Inflammatory macrophage (primary cell): ENCODE measurements at places on chromosomes 2 and 18.
A peak's percentile ranks its signal among the peaks of the same experiment; 100 is the strongest.

- DNase-seq = no peak
Measured at GRCh38 chr2:170148161-170148560, 29.8 kb upstream of the MYO3B start.

- DNase-seq = no peak
Measured at GRCh38 chr2:99346218-99346617, 9.0 kb downstream of the EIF5B start.

DNA sequence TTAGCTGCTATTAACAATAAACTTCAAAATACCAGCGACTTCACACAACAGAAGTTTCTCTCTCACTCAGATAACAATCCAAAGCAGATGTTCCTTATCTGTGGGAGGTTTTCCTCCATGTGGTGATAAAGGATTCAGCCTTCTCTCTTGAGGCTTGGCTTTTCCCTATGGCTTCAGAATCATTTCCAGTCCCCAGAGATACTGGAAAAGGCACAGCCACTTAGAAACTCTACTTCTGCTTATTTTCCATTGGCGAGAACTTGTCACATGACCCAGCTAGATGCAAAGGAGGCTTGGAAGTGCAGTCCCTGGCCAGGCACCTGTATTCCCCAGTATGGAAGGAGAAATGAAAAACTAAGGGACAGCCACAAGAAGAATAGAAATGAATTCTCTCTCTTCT, 344.8 kb downstream of the MTX2 start:
- DNase-seq = no peak

- no peak for DNase-seq
Measured at GRCh38 chr2:217857624-217858506, 144.9 kb downstream of the TNS1 start.

GRCh38 chr2:29226375-29226774, 111.2 kb downstream of the CLIP4 start:
- DNase-seq = no peak

DNA sequence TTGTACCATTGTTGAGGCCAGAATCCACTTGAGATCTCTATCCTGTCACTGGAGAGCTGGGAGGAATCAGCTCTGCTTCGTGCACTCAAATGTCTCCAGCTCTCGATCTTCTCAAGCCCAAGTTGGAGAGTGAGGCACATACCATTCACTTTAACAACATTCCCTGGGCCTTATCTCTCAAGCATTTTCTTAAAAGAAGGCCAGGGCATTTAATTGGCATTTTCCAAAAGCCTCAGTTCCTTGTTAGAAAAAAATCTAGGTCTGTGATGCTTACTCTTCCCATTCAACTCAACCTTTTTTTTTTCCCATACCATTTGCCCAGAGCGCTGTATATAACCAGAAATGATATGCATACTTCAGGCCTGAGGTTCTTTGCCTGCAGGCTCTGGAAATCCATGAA, 10.1 kb downstream of the QPCT start:
- DNase-seq = no peak

DNA sequence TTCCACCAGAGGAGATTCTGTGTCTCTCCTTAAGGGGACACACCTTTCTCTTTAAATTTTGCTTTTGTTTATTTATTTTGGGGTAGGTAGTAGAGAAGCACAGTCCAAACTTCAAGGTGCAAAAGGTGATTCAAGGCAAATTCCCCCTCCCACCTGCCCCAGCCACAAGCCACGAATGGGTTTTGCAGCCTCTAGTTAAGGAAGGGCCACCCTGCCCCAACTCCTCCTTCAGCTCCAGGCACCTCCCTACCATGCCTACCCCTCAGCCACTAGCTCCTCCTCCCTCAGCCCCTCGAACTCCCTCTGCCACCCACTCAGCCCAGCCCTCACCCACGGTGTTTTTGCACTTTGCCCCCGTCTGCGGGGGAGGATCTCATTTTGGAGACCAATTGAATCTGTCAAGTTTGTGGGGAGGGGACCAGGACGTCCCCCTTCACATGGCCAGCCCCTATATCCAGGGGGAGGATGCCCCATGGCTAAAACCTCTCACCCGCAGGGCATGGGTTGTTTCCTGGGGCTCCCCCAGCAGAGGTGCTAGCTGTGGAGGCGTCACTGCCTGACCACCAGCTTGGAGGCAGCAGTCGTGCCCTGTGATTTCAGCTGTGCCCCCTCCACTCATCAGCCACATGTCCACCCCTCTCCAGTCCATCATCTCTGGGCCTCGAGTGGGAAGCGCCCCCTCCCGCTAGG, 4.5 kb downstream of the HAAO start:
- no peak for DNase-seq

- no peak for DNase-seq
Measured at GRCh38 chr2:227671170-227671905, 4.7 kb downstream of the SCYGR5 start.

- no peak for DNase-seq
Measured at GRCh38 chr2:215137741-215138340, 585 bp downstream of the ABCA12 start.

DNA sequence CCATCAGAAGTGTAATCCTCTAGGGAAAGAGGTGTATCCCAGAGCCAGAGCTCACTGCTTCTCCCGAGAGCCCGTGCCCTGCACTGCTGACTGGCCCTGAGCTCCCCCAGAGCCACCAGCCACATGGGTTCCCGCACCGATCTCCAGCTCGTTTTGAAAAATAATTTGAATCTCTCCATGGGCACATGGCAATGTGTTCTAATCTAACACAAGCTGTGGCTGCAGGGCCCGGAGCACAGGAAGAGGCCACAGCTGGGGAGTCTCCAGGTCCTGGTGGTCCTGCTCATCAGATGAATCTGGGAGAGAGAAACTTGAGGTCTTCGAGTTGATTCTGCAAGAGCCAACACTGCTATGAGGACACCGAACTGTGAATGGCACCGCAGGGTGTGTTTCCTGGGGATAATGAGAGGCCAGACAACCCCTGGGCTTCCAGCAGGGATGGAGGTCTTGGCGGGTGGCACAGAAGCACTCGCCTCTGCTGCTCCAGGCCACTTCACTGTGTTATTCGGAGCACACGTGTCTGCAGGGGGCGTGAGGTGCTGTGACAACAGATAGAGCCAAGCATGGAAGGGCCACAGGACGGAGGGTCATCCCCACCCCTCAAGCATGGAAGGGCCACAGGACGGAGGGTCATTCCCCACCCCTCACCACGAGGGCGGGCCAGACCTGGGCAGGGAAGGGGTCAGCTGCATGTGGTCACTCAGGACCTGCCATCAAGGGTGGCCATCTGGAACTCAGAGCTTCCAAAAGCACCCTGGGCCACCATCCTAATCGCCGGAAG, 196.8 kb downstream of the NDUFA10 start:
- no peak for DNase-seq

GRCh38 chr2:100731535-100731981, 88.4 kb upstream of the NPAS2 start:
- peak; percentile 10 for DNase-seq

DNA sequence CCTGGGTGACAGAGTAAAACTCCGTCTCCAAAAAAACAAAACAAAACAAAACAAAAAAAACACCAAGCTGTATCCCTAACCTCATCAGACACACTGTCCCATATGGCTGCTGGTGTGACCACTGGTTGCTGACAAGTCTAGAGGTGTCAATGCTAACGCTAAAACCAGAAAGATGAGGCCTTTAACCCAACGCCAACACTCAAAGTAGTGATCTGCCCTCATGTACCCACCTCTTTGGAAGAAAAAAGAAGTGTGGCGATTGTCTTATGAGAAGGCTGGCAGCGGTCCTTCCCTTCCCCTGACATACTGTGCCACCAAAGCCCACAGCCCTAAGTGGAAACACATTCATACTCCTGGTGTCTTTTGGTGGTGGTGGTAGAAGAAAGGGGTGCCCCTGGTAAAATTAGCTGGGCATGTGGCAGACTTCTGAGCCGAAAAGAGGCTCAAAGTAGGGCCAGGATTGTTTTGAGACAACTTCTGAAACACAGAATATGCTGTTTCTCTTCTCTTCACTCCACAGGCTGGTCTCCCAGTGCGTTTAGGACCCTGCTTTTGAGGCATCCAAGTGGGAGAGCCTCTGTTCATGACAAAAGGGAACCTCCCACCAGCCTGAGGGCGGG, 9.8 kb downstream of the SERTAD2 start:
- DNase-seq = no peak

- no peak for DNase-seq
Measured at GRCh38 chr2:159077869-159078268, 109.4 kb downstream of the TANC1 start.

DNA sequence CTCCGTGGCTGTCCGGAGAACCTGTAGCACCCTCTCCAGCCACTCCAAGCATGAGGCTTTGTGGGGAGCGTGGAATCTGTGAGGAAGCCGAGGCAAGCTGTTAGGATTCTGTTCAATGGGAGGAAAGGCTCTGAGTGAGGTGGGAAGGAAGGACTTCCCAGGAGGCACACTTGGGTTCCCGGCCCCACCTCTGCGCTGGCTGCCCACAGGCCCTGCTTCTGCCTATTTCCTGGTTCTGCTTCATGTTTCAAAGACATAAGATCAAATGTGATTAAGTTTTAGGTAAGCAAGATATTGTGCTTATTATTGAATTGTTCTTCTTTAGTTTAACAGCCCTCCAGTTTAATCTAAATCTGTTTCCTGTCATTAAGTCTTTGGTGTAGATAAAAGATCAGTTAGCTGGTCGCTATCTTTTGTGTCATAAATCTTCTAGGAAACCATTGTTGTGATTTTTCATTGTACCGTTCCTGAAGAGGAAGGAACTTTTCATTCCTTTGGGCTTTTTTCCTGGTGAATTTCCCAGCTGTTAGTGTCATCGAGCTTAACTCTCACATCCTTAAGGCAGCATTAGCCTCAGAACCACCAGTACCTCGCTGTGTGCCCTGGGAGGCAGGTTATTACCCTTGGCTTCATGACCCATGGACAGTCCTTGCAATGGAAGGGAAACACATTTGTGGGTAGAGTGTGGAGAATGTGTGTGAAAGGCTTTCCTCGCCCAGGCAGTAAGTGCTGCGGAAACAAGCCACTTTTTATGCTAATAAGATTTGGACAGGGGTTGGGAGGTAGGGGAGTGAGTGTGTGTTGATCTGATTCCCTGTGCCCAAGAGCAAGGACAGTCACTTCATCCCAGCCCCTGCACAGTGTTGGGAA, 61.9 kb upstream of the ALPP start:
- DNase-seq = peak; percentile 34

DNA sequence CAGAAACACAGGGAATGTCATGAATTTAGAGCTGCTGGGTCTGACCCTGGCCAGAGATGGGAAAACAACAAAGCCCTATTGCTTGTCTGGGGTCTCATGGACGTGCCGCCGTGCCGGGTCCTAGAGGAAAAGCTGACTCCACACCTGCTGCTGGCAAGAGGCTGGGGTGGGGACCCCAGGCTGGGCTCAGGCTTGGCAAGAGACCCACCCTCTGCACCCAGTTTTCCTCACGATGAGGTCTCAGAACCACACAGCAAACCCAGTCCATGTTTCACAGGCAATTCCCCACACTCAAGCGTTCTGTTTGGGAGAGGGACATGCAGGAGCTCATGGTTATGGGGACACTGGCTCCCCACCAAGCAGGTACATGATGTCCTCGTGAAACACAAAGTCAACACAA, 367.3 kb upstream of the SALL3 start:
- no peak for DNase-seq

DNA sequence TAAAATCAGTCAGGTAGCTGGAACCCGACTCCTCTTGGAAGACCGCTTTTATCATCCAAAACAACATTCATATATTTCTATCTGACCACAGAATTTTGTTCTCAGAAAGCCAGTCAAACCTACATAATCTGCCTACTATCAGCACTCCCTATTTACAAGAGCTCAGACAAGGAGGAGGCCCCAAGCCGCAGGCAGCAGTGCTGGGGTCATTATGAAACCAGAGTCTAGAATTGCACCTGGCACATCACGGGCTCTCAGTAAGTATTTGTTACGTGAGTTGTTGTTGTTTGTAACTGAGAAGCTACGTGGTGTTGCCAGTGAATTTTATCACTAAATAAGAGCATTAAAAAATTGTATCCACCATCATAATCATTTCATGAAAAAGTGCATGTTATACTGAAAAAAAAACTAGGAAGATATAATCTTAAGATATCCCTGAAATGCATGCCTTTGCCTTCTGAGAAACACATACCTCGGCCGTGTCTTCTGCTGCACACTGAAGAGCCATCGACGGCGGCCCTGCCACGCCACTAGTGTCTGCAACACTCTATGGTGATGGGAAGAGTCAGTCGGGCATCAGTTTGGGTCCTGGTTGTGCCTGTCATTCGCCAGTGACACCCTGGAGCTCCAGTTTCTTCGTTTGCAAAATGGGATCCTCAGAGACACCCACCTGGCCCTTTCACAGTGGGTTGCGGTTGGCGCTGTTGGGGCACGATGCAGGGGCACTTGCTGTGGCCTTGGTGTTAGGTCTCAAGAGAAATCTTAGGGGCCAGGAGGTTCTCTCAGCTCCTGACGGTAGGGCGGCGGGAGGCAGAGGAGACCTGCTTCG, 505.9 kb downstream of the EIPR1 start:
- no peak for DNase-seq

DNA sequence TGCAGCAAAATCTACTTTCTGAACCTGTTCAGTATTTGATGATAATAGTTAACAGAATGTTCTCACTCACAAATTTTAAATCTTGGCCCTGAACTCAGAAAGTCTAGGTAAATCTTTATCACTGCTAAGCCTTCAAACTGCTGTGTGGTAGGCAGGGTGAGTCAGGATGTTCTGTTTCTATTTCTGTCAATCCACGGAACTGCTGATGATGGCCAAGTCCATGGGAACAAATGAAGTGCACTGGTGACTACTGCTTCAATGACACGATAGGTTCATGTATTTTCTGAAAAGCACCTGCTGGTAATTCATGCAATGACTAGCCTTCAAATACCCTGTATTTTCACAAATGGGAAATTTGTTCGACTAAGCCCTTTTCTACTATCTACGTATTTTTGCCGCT, 14.2 kb downstream of the NIFK start:
- no peak for DNase-seq

- peak; percentile 14 for DNase-seq
Measured at GRCh38 chr18:37778417-37779165, 213.0 kb upstream of the CELF4 start.

DNA sequence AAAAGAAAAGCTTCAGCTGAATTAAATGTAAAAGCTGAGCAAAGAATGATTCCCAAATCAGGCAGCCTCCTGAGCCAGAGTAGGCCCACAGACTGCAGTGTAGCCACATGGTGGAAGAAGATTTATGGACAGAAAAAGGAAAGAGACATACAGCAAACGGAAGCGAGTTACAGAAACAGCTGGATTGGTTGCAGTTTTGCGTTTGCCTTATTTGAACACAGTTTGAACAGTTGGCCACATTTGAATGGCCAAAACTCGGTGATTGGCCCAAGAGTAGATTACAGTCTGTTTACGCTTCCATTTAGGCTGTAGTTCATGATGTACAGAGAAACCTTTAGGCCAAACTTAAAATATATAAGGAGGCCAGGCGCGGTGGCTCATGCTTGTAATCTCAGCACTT, 35.1 kb downstream of the SH2D6 start:
- no peak for DNase-seq

GRCh38 chr2:181546086-181546485, 88.9 kb downstream of the ITGA4 start:
- no peak for DNase-seq

- no peak for DNase-seq
Measured at GRCh38 chr18:35993013-35993412, 20.5 kb downstream of the RMP24 start.

DNA sequence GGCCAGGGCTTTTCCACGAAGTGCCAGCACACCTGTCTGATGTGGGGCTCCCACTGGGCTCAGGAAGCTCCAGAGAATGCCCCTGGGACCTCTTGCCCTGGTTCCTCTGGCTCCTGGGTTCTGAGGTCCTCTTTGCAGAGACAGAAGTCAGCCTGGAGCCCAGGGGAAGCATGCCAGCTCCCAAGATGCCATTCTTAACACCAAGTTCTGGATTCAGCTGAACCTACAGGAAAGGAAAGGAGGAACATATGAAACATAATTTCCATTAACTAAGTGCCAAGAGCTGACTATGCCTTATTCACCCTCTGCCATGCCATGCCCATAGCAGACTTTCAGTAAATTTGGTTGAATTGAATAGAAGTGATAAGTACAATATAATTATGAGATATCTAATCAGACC, 21.9 kb downstream of the FAM124B start:
- DNase-seq = no peak
